ENCODE measurements at places on chromosomes 16 and 17.
A peak's percentile ranks its signal among the peaks of the same experiment; 100 is the strongest.

DNA sequence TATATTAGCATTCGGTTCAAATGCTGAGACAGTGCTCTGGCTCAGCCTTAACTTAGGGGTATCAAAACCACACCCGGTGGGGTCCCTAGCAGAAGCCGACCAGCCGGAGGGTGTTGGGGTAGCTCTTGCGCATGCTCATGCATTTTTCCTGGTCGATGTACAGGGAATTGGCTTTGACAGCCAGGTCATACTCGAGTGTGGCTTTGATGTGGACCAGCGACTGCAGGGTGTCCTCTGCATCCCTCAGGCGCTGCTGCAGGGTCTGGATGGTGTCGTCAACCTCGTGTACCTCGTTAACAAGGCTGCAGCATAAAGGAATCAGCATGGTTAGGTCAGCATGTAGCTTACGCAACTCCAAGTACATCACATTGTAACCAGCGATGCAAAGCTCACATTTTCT, 37.5 kb downstream of the TEKT3 start:
- no peak for DNase-seq

DNA sequence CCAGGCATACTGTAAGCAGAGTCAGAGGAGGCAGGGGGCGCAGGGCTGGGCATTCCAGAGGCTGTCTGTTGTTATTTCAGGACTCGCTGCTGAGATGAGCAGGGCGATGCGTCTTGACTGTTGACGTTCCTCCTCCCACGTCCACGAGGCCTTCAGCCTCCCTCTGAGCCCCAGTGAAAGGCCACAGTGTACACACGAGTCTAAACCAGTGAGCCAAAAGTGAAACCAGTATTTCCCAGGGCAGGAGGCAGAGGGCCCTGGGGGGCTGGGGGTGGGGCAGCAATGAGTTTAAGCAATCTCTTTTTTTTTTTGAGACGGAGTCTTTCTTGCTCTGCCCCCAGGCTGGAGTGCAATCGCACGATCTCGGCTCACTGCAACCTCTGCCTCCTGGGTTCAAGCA, 21.5 kb downstream of the SMTNL2 start:
- DNase-seq = peak; percentile 3

- no peak for DNase-seq
These were observed 9.2 kb downstream of the HERPUD1 start for GRCh38 chr16:56941092-56941491.

DNA sequence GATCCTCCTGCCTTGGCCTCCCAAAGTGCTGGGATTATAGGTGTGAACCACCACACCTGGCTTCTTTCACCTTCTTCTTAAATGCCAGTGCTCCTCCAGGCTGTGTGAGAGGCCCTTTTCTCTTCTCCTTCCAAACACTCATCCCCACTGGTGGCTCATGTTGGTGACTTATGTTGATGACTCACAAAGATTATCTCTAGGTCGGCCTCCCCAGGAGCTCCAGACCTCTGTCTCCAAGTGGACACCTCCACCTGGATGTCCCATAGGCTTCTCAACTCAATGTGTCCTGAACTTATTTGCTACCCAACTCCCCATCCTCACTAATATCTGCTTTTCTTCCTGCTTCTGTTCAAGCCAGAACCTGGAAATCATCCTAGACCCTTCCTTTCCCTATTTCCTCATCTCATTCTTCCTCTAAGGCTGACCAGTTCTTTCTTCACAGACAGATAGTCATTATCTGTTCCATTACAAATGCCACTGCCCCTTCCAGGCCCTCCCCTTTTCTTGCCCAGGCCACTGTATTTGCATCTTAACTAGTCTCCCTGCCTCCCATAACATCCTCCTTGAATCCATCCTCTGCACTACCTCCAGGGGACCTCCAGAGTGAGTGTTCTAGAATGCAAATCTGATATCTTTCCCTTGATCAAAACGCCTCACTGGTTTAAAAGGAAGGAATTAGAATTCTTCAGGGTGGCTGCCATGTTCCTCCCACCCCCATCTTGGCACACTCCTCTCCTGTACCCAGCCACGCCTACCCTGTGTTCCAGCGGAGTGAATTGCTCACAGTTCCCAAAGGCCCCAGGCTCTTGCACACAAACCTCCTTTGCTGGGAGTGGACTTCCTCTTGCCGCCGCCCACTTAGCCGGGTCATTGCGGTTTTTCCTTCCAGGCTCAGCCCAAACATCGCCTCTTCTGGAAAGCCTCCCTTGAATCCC, 34.8 kb upstream of the FBXO47 start:
- peak; percentile 35 for DNase-seq
